Activated gamma-delta T cell treated with Interleukin-2 at 50 U/mL for 16 hours (primary cell): ENCODE measurements at places on chromosomes 7 and 10.

GRCh38 chr10:33335801-33336581 is 1.5 kb upstream of the NRP1 start:
- DNase-seq: no peak

DNA sequence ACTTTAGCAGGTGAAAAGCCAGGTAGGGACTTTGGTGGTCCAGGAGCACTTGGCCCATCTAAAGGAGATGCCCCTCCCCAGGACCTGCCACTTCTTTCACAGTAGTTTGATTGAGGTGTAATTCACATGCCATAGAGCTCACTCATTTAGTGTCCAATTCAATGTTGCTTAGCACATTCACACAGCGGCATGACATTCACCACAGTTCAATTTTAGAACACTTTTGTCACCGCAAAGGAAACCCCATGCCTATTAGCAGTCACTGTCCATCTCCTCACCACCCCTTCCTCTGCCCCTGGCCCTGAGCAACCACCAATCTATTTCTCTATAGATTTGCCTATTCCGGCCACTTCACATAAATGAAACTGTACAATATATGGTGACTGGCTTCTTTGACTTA is 211.6 kb upstream of the ZMIZ1 start:
- DNase-seq: no peak

DNA sequence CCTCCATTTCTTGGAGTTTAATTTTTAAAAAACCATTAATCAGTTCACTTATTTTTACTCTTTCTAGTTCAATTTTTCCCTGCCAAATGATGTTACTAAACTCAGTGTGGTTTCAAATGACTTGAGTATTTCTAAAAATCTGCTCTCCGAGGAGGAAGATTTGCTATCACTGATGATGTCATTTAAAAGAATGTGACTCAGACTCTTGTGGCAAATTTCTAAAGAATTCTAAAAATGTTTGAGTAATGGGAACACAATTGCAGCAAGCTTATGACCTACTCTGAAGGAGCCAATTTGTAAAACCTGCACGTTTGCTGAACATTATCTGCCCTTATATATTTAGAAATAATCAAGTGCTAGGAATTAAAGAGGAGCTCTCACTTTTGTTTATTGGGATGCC is 88.6 kb downstream of the SPAG6 start:
- no peak for DNase-seq

DNA sequence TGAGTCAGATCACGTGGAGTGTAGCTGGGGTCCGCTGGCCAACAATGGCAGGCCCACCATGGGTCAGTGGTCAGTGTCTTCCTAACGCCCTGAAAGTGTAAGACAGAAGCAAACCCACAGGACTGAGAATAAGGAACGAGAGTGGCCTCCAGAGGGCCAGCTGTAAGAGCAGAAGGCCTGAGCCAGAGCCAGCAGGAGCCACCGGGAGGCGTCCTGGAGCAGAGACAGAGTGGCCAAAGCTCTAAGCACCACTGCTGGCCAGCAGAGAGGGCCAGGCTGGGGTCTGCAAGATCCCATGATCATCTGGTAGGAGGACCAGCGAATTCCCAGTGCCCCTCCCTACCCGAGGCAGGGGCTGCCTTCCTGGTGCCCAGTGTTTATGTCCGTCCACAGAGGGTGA is 9.2 kb downstream of the CCDC201 start:
- no peak for DNase-seq

GRCh38 chr10:117541909-117542705 is 439 bp upstream of the EMX2 start:
- no peak for DNase-seq

- no peak for DNase-seq
These were observed 762.4 kb downstream of the GRID1 start for GRCh38 chr10:85604136-85604725.

DNA sequence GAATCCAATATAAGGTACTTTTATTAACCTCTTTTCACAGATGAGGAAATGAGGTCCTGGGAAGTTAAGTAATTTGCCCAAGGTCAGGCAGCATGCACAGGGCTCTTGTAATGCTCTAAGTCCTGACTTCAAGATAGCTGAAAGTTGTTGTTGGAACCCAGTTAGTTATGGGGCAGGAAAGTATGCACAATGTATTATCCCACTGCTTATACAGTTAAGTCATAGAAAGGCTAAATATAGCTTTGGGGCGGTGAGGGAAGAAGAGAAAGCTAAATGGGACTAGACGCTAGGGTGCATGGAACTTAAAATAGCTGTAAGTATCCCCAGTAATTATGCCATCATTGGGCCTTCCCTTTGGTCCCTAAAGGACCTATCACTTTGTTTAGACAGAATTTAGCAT is 9.2 kb downstream of the GLCCI1 start:
- DNase-seq: no peak

- DNase-seq: no peak
These were observed 96.4 kb downstream of the CARD11 start for GRCh38 chr7:2947058-2947780.

DNA sequence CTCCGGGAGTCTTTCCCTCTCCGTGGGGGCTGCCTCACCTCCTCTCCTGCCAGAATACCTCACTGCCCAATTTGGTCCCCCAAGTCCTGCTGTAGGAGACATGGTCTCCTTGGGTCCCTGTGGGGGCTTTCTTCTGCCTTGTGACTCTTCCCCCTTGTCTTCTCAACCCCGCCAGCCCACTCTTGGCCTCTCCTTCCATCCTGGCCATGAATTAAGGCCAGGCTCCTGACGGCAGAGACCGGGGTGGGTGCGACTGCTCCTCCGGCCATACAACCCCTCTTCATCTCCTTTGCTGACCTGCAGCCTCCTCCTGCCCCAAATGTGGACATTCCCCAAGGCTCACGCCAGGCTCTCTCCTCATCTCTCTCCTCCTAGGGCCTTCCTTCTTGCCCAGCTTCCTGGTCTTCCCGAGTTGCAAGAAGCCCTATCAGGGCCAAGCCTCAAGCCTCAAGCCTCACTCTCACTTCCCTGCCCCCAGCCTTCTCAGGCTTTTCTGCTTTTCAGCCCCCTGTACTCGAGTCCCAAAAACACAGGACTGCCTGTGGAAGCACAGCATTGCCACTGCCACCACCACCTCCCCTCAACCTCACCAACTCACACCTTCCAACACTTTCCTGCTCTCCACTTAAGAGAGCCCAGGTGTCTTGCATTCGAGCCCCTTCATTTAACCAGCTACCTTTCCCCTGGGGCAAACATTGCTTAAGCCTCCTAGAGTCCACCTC is 1.3 kb downstream of the PNLIPRP2 start:
- DNase-seq: no peak

DNA sequence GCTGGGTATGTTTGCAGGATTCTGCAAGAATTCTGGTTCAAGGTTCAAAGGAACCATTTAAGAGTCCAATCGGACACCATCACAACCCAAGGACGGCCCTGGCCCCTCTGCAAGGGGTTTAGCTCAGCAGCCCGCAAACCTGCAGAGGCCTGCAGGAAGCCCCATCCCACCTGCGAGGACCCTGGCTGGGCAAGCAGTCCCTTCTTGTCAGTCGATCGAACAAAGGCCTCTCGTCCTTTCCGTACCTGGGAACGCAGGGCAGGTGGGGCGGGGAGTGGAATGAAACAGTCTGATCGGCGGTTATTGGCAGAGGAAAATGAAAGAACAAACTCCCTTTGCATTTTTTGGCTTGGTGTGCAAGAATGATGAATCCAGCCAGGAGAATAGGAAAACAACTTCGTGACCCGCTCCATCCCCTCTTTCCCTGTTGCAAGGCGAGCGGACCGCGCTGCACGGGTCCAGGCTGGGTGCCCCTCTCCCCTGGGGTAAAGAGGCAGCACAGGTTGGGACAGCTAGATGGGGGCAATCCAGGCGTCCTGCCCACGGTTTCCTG is 73.7 kb downstream of the INSIG1 start:
- DNase-seq: no peak

- DNase-seq: no peak
These were observed 35.1 kb downstream of the BRAF start for GRCh38 chr7:140889645-140890044.

GRCh38 chr10:124092250-124092859 is 1.0 kb downstream of the CHST15 start:
- DNase-seq: no peak

GRCh38 chr7:108102671-108103312 is 27.4 kb downstream of the LAMB4 start:
- no peak for DNase-seq

DNA sequence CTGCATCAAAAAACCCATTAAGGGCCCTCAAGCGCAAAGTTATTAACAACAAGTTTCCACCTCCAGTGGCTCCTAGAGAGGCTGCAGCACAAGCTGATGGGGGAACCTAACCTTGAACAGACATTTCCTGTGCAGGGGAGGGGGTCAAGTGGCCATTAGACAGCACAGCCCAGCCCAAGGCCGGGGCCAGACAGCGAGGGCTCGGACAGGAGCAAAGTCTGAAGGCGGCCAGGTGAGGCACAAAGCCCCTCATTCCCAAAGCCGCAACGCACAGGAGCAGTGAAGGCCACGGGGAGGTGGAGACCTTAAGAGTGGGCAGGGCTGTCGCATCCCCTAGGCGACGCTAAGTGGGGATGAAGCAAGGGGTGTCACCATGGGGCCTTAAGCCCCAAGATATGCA is 73.2 kb upstream of the ZNF746 start:
- no peak for DNase-seq

GRCh38 chr10:3749011-3749410 is 36.0 kb downstream of the KLF6 start:
- DNase-seq: no peak

- no peak for DNase-seq
These were observed 117.2 kb upstream of the KLF6 start for GRCh38 chr10:3902054-3902808.

DNA sequence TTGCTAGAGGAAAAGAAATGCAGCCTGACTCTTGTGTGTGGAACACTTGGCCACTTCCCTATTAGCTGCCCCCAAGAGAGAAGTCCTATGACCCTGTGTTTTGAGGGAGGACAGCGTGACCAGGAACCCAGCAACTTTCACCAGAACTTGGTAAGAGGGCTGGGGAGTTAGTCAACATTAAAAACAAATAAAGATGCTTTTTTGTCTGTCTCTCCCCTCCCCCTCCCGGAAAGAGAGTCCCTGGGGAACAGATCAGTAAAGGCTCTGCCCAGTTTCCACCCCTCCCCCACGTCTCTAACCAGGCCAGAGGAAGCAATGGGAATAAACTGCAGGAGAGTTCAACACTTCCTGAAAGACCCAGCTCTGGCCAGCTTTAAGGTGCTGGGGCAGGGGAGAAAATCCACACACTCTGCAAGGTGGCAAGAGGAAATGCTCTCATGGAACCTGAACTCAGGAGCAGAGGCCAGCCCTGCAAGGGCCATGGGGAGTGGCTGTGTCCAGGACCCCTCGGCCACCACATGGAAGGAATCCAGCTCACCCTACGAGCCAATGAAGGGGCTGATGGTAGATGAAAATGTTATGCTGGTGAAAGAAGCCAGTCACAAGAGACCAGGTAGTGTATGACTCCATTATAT is 21.5 kb downstream of the SH3PXD2A start:
- no peak for DNase-seq

DNA sequence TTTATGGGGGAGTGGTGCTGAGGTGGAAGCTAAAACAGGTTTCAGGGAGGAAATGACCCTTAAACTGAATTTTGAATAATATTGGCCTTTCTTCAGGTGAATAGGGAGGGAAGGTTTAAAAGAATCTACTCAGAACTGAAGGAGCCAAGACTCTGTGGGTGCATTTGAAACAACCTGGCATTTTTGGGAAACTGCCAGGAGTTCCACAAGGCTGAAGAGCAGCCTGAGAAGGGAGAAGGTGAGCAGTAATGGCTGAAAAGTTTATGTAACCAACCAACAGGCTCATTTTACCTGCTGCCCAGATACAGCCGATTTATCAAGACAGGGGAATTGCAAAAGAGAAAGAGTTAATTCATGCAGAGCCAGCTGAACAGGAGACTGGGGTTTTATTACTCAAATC is 4.0 kb upstream of the PANK1 start:
- DNase-seq: no peak

- no peak for DNase-seq
These were observed 104.7 kb downstream of the NPSR1 start for GRCh38 chr7:34762764-34763163.

GRCh38 chr10:45592926-45593325 is 79.6 kb downstream of the ZFAND4 start:
- DNase-seq: no peak

DNA sequence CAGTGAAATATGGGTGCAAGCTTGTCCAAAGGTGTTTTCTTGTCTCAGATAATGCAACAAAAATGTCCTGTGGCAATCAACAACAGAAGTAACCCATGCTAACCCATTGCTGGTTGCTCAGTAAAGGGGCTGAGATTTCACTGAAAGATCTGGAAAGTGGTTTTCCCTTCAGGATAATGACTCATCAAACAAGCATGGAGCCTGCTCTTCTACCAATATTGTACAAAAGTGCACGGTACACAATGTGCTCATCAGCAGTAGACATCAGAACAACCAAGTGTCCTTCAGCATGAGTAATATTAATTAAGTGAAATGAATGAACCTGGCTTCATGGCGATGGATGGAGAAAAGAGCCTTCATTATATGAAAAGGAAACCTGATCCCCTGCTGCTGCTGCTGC is 287.1 kb upstream of the NEBL start:
- DNase-seq: no peak

- no peak for DNase-seq
These were observed 24.8 kb upstream of the FFAR4 start for GRCh38 chr10:93541402-93542357.

DNA sequence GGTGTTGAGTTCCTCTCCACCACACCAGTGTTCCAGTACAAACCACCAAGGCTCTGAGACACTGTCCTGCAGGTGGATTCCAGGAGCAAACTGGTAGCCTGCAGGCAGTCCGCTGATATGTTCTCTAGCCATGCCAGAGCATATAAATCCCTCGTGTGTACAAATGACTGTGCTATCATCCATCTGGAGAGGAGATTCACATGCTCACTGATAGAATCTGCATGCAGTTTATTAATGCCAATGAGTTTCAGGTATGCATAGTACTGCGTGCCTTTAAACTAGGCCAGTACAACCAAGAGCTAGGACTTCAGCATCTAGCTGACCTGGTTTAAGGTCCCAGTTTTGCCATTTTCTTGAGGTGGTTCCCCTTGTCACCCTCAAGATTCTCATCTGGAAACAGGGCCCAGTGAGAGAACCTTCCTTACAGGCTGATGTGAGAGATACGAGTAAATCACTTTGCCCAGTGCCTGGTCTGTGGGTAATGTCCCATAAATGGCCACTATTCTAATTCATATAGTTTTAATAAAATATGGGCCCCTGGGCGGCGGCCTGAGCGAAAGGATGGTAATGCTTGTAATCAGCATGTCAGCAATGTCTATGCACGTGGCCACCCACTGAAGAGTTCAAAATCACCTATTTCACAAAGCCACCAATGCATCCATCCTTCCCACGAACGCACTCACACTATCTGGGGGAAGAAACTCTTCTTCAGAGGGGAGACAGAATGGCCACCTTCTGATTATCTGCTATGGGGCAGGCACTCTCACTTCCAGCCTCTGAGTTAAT is 268.0 kb upstream of the ZMIZ1 start:
- DNase-seq: no peak

DNA sequence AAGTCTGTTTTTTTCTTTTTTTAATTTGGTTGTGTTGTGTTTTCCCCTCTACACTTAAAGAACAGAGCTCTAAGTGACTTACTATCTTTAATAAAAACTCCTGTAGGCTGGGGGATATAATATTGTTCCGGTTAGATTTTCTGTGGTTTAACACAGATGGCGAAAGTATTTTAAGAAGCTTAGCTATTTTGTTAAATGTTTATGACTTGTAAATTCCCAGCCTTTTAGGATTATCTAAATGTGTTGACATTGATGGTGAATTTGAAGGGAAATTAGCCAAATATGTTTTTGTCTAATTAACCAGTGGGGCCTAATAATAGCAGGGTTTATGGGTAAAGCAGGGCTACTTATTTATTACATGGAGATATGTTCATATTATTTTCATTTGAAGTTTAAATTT is 538.5 kb downstream of the INHBA start:
- no peak for DNase-seq
